ENCODE measurements at places on chromosomes 11 and 22. TPM values are rescaled to one million over a fixed set of nuclear protein-coding genes. Genes with fewer than 3 reads are reported as not detected.

Gene CSTPP1
- 9.1 TPM for total RNA-seq

Gene NCF4
- total RNA-seq = not detected

Gene SLC6A5
- total RNA-seq = not detected

Gene OR8G5
- total RNA-seq = not detected

Gene FREY1
- 0.99 TPM for total RNA-seq

Gene OR8K3
- total RNA-seq = not detected

Gene CSRP3
- not detected for total RNA-seq

Gene RAG2
- total RNA-seq = not detected

Gene LMO2
- total RNA-seq = 78.4 TPM

Gene MPEG1
- not detected for total RNA-seq

Gene PHF21B
- not detected for total RNA-seq

Gene FAT3
- total RNA-seq = under 0.01 TPM

Gene TRIM48
- not detected for total RNA-seq

Gene OR51I1
- not detected for total RNA-seq

Gene PPP6R3
- total RNA-seq = 95.9 TPM

Gene TREH
- total RNA-seq = not detected

Gene CRYBB3
- total RNA-seq = under 0.01 TPM

Data from lung microvascular endothelial cell (primary cell).